ENCODE measurements at places on chromosomes 7 and 10. TPM values are rescaled to one million over a fixed set of nuclear protein-coding genes. Genes with fewer than 3 reads are reported as not detected.

Gene GPR37
- not detected for polyA plus RNA-seq

Gene PRSS2
- polyA plus RNA-seq = not detected

Gene DDC
- polyA plus RNA-seq = not detected

Gene AKR1C8
- polyA plus RNA-seq = not detected

Gene ADAMTS14
- polyA plus RNA-seq = 0.05 TPM

Gene AKR1D1
- polyA plus RNA-seq = not detected

Gene UTF1
- 0.14 TPM for polyA plus RNA-seq

Gene CTTNBP2
- not detected for polyA plus RNA-seq

Gene KCND2
- not detected for polyA plus RNA-seq

Gene C10orf105
- 0.48 TPM for polyA plus RNA-seq

Gene CUL2
- polyA plus RNA-seq = 10.2 TPM

Gene WEE2
- polyA plus RNA-seq = not detected

Gene ELOVL3
- polyA plus RNA-seq = 1.5 TPM

Gene TYSND1
- 10.5 TPM for polyA plus RNA-seq

Gene HOXA10
- 0.36 TPM for polyA plus RNA-seq

Gene WNT2
- polyA plus RNA-seq = not detected

Gene BMPER
- not detected for polyA plus RNA-seq

Gene GCK
- polyA plus RNA-seq = not detected

Gene UCMA
- not detected for polyA plus RNA-seq

Gene EPO
- not detected for polyA plus RNA-seq

Gene RBP4
- polyA plus RNA-seq = not detected

Gene KIAA1217
- not detected for polyA plus RNA-seq

Measured in CD14-positive monocyte (primary cell).